ENCODE measurements at places on chromosomes 2 and 18.

DNA sequence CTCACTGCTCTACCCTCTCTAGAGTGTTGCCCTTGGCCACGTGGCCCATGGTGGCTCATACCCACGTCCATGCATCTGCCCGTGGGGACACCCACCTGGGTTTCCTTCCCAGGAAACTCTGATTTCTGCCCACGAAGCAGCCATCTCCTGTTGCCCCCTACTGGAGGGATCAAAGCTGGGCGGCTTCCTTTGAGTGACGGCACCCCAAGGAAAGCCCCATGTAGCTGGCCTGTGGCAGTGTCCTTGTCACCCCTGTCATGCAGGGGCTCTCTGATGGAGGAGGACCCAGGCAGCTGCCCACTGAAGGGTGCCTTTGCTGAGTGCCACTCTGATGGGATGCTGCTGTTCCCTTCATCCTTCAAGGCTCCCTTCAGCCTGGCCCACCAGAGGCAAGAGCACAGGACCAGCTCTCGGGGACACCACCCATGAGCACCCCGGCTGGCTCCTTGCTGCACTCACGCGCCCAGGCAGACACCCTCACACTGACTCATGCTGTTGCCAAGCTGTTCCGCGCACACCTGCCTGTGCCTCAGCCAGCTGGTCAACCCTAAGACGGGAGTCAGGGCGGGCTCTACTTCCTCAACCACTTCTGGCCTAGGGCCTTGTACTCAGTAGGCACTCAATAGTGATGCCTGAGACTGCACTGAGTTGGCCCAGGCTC, 101.1 kb downstream of the CTIF start:
- no peak overlapping the region for H3K4me3 ChIP-seq
- DNase-seq: no peak
- peaks cover 3% of the 10 kb centered on the region for H3K36me3 ChIP-seq
- no peaks in the 10 kb centered on the region for H3K4me1 ChIP-seq
- H3K27me3 ChIP-seq: no peaks in the 10 kb centered on the region

GRCh38 chr18:38243291-38243690, 677.7 kb upstream of the CELF4 start:
- no peaks in the 10 kb centered on the region for H3K27me3 ChIP-seq
- no peaks in the 10 kb centered on the region for H3K36me3 ChIP-seq
- H3K4me3 ChIP-seq: no peak overlapping the region
- no peak for DNase-seq

DNA sequence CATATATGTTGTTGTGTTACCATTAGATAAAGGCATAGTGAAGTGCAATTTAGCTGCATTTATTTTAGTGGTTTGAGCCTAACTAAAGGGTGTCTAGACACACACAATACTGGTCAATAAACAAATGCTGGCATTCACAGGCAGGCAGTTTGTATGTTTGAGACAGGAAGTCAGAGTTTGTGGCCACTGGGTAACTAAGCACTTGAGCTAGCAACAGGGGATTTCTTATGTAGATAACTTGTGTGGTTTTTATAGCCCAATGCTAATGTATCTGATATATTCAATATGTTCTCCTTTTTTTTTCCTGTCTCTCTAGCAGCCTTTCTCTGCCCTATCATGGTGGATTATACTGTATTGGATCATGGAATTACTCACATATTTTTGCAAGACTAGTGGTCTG, 38.1 kb downstream of the LRRTM4 start:
- no peaks in the 10 kb centered on the region for H3K4me1 ChIP-seq
- DNase-seq: no peak
- H3K27ac ChIP-seq: no peak overlapping the region
- no peak overlapping the region for H3K4me3 ChIP-seq

- H3K4me1 ChIP-seq: no peaks in the 10 kb centered on the region
- H3K4me3 ChIP-seq: no peak overlapping the region
- no peak for DNase-seq
- no peaks in the 10 kb centered on the region for H3K27me3 ChIP-seq
- no peaks in the 10 kb centered on the region for H3K36me3 ChIP-seq
- H3K27ac ChIP-seq: no peak overlapping the region
Measured at GRCh38 chr18:51211552-51211951, 14.1 kb upstream of the MEX3C start.

GRCh38 chr2:221716426-221717303, 144.6 kb upstream of the EPHA4 start:
- no peaks in the 10 kb centered on the region for H3K27me3 ChIP-seq
- DNase-seq: no peak
- no peak overlapping the region for H3K27ac ChIP-seq
- no peaks in the 10 kb centered on the region for H3K36me3 ChIP-seq
- no peak overlapping the region for H3K4me3 ChIP-seq
- H3K4me1 ChIP-seq: no peaks in the 10 kb centered on the region

- no peak for DNase-seq
- peaks cover 3% of the 10 kb centered on the region for H3K27me3 ChIP-seq
- no peaks in the 10 kb centered on the region for H3K4me1 ChIP-seq
- no peak overlapping the region for H3K27ac ChIP-seq
- H3K36me3 ChIP-seq: no peaks in the 10 kb centered on the region
Measured at GRCh38 chr2:19709553-19709952, 192.2 kb downstream of the TTC32 start.

Data from activated B cell treated with CpG ODN at 0.5 μM for 24 hours (primary cell).